ENCODE measurements at places on chromosomes 2 and 18.

DNA sequence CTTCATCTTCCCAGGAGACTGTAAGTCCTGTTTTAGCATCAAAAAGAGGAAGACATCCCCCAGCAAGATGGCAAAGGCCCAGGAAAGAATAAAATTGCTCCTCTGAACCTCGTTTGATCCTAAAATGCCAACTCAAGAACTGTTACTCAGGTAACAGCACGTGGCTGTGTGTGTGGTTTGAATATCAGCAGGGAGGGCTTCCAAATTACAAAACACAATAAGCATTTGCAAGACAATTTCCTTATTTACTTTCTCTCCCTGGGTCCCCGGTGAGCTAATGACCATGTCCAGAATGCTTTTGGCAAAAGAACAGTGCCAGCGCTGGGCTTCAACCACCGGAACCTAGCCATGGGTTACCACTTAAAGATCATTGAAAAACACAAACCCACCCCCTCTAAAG is 163.6 kb downstream of the C1D start:
- no peak for DNase-seq

DNA sequence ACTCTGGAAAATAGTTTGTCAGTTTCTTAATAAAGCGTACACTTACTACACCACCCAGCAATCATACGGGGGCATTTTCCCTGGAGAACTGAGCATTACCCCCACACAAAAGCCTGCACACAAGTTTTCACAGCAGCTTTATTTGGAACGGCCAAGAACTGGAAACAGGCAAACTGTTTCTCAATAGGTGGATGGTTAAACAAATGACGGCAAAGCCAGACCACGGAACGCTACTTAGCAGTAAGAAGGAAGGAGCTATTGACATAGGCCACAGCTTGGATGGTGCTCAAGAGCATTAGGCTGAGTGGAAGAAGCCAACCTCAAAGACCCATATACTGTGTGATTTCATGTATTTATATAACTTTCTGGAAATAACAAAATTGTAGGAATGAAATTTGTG is 9.0 kb downstream of the MALL start:
- no peak for DNase-seq

DNA sequence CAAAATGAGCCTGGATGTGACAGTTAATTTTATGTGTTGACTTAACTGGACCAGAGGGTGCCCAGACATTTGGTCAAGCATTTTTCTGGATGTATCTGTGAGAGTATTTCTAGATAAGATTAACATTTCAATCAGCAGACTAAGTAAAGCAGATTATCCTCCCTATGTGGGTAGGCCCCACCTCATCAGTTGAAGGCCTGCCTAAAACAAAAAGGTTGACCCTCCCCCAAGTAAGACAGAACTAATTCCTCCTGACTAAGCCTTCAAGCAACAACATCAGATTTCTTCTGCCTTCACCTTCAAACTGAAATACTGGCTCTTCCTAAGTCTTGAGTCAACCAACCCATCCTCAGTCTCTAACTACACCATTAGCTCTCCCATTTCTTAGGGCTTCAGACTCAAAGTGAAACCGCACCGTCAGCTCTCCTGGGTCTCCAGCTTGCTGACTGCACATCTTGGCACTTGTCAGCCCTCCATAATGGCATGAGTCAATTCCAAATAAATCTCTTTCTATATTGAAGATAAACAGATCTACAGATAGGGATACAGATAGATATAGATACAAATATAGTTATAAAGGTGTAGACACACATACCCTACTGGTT is 47.9 kb downstream of the MEMO1 start:
- DNase-seq: no peak

GRCh38 chr18:61917818-61918217 is 25.0 kb upstream of the RNF152 start:
- DNase-seq: no peak

DNA sequence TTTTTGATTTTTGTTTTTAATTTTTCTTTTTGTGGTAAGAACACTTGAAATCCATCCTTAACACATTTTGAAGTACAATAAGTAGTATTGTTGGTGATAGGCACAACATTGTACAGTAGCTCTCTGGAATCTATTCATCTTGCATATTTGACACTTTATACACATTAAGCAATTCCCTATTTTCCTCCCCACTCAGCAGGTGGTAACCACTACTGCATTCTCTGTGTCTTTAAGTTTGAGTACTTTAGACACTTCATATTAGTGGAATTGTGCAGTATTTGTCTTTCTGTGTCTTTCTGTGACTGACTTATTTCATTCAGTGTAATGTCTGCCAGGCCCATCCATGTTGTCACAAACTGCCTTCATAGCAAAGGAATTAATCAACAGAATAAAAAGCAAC is 471.7 kb upstream of the CDH20 start:
- DNase-seq: no peak

- DNase-seq: no peak
Observed at GRCh38 chr2:43110442-43110871, 115.9 kb downstream of the ZFP36L2 start.

DNA sequence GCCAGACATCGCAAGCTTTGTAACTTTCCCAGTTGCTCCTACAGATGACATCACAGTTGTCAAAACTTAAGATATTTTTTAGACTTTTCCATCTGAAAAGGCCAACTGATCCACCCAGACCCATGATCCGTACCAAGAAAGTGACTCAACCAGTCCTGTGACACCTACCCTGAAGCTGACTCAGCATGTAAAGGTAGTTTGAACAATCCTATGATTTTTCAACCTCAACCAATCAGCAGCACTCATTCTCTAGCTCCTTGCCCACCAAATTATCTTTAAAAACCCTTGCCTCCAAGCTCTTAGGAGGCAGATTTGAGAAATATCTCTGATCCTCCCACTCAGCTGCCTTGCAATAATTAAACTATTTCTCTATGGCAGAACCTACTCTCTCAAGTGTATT is 1686.7 kb upstream of the LRRTM1 start:
- DNase-seq: no peak

GRCh38 chr2:8534729-8535468 is 147.0 kb upstream of the ID2 start:
- no peak for DNase-seq

GRCh38 chr2:103324671-103325070 is 562.8 kb downstream of the TMEM182 start:
- DNase-seq: no peak

DNA sequence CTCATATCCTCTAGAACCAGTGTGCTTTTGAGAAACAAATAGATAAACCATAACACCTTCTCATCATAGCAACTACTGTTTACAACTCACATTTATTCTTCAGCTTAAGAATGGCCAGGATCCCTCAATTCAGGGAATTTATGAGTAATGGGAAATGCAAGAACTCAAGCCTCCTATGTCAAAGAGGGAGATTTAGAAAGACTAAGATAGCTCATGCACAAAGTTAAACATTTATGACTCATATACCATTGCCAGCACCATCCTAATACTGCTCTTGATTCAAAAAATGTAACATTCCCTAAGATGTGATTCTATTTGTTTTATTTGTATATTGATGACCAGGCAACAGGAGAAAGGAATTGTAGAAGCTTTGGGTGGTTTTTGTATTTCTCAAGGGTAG is 172.8 kb downstream of the CYP26B1 start:
- no peak for DNase-seq

DNA sequence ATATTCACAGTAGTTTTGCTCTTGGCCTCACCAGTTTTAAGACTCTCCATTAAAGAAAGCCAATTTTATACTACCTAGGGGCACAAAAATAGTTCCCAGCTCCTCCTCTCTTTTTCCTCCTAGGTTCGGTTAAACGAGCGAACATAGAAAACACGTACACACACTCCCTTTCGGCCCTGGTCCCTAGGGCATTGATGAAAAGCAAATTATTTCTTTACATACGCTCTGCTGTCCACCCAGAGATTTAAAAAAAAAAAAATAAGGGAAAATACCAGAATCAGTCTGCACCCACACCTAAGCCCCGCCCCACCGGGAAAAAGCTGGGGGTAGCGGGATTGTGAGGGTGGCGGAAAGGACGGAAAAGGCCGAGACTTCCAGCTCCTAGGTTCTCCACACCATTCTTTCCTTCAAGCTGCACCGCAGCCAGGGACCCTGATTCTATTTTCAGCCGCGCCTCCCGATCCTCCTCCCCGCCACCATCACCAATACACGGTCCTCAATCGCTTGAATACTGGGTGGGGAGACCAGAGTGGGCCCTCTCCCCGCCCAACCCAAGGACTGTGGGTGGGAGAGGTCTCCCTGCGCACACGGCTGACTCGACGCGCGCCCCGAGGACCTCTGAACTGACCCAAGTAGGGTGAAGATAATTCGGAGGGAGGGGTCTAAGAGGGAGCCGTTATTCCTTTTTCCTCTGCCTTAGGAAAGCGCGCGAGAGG is 769 bp downstream of the ATF2 start:
- DNase-seq: no peak

DNA sequence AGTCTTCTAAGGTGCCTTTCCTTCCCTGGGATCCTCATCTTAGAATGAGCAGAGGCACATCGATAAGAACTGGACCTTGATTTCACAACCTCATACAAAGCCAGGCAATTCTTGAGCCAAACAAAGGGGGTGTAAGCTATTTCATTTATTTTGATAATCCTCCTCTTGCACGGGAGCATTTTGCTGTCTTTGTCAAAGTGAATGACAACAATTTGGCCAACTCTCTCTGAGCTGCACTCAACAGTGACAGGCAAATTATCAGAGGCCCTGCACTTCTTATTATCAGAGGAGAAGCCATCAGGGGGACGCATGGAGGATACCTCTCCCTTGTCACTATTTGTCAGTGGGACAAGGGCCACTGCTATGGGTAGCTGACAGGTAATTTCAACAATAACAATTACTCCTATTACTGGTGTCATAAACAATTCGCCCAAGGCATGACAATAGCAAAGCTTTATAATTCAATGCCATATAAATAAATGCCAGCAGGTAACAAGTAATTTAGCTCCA is 260.4 kb downstream of the MEIS1 start:
- DNase-seq: no peak

DNA sequence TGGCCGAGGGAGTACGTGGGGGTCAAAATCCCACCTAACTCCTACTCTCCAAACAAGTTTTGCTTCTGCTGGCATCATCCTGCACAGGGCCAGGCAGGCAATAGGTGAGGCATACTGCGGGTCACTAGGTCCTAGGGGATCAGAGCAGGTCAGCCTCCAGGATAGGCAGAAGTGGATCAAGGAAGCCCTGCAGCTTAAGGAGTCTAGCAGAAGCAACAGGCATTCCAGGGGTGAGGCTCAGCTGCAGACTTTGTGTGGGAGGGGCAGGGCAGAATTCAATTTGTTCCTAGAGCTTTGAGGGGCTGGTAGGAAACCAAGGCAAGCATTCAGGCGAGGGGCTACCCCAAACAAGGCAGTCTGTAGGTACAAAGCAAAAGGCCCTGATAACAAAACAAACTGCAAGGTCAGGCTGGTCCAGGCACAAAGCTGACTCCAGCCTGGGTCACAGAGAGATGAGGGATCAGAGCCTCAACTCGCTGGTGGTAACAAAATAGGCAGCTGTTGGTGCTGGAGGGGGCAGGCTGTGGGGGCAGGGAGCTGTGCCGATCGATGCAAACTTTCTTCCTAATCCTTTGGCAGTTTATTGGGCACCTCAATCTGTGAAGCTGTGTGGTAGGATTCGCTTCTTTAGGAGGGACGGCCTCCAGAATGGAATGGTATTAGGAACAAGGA is 101.4 kb upstream of the STPG4 start:
- no peak for DNase-seq

GRCh38 chr2:85130407-85130806 is 2.8 kb upstream of the TCF7L1 start:
- DNase-seq: no peak

DNA sequence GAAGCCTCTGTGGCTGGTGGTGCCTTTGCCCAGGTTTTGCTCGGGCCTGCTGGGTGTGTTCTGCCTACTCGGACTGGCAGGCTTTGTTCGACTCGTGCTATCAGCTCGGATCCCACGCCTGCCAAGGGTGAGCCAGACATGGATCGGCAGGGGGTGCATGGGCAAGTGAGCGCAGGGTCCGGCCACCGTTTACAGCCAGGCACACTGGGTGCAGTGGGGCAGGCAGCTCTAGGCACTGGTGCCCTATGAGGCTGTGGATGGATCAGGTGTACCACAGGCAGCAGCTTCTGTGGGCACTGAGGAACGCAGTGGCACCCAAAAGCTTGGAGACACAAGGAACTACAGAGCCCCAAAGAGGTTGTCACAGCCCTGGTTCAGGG is 25.6 kb downstream of the MARCHF7 start:
- DNase-seq: no peak

- no peak for DNase-seq
Observed at GRCh38 chr2:68158134-68158447, 403 bp downstream of the PNO1 start.

- no peak for DNase-seq
Observed at GRCh38 chr2:215790523-215791421, 222.6 kb downstream of the MREG start.

DNA sequence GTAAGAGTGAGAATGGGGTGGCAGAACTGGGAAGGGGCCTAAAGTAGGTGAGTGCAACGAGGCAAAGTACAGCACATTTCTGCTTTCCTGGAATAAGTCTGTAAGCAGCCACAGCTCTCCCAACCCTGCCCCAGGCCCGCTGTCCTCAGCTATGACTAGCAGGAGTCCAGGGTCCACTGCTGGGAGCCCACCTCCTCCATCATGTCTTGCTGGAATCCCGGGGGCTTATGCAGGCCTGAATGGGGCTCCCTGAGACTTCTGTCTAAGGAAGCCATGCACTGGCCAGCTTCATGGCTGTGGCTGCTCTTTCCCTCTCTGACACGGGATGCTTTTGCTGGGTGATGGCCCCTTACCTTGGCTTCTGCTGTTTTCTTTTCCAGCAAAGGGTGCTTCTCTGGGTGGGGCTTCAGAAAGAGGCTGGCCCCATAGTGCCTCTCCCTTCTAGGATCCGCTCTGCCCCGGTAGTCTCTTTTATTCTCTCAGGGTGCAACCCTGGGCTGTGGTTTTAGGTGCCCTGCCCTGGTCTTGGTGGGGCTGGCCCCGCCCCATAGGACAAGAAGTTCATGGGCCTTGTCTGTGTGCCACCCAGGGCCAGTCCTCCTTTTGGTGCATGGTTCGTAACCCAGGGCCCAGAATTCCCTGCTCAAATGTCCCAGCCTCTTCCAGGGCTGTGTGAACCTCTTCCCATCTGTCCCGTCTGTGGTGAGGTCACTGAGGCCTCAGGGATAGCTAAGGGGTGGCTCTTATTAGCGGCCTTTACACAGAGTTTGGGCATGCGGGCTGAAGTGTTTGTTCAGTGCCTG is 33.8 kb upstream of the POLE4 start:
- DNase-seq: no peak

- no peak for DNase-seq
Observed at GRCh38 chr2:165697748-165698443, 96.2 kb downstream of the GALNT3 start.

GRCh38 chr2:20110383-20110782 is 59.0 kb upstream of the LAPTM4A start:
- no peak for DNase-seq

GRCh38 chr2:73717251-73717606 is 19.9 kb downstream of the TPRKB start:
- no peak for DNase-seq

DNA sequence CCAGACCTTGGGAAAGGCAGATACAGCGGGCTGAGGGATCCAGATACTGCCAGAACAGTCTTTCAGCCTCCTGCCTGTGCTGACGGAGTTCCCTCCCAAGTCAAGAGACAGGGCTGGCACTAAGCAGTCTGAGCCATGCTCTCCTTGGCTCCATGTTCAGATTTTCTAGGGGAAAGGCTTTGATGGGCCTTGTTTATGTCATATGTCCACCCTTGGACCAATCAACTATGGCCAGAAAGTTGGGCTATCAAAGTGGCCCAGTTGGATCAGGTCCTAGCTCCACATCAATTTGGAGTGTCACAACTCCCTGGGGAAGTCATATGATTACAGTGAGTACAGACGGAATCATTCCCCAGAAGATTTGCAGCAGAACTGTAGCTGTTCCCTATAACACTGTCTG is 152.0 kb downstream of the GREB1L start:
- no peak for DNase-seq

GRCh38 chr2:39568561-39569006 is 97.1 kb upstream of the TMEM178A start:
- peak; percentile 76 for DNase-seq

All from HFF-Myc (cell line).